ENCODE measurements at places on chromosomes 2 and 18.
A peak's percentile ranks its signal among the peaks of the same experiment; 100 is the strongest.

DNA sequence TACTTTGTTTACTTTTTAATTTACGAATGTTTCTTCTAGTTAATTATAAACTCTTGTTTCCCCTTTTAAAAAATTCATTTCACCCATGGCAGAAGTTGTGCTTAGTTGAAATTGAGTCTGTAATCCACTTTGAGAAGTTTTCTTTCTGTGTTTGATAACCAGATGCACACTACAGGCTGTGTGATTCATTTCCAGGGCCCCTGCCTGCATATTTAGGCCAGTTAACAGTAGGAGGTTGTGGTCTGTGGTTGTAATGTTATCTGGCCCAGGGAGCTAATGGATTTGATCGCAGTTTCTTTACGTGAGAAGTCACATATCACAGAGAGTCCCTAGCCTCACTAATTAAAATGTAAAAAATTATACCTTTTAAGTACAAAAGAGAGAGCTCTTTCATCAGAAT is 3.3 kb downstream of the CDH7 start:
- no peak for DNase-seq

- no peak for DNase-seq
These were observed 126.7 kb downstream of the OLA1 start for GRCh38 chr2:174121612-174122011.

- peak; percentile 33 for DNase-seq
These were observed 107.0 kb upstream of the SLC35G4 start for GRCh38 chr18:11502368-11502767.

- no peak for DNase-seq
These were observed 849.7 kb upstream of the NRXN1 start for GRCh38 chr2:51881673-51882072.

DNA sequence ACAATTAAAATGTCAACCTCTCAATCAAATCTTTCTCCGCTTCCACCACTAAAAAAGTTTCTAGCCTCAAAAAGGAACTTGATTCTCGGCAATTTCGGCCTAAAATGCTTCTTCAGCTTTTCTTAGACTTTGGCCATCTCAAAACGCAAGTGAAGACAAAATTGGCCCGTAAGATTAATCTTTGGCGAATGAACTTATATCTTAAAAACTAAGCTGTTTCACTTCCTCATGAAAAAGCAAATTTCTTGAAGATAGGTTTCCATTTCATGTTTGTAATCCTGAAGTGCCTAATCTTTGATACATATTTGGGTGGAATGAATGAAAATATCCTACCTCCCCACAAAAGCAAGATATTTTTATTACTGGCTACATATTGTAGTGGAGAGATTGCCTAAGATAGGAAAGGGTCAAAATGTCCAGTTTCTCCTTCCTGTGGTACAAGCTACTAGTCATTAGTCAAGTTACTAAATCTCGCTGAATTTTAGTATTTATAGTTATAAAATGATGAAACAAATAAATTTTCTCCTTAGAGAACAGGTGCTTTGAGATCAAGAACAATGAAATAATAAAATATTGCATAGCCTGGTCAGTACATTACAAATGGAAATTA is 85.4 kb upstream of the ZEB2 start:
- no peak for DNase-seq

DNA sequence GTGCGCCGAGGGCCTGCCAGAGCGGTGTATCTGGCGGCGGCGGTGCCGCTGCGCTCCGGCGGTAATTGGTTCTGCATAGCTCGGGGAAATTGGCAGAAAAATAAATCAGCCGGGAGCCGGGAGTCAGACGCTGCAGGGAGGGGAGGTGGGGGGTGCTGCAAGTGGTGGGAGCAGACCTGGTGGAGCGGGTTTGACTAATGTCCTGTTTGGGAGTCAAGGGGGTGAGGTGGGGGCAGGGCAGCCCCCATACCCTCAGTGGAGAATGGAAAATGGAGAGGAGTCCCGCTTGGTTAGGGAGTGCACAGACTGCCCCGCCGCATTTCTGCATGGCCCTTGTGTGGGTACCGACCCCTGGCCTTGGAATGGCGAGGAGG is 107.3 kb downstream of the DYSF start:
- no peak for DNase-seq

GRCh38 chr2:224820283-224820991 is 104.3 kb upstream of the CCDC195 start:
- no peak for DNase-seq

- no peak for DNase-seq
These were observed 264.4 kb downstream of the AFF3 start for GRCh38 chr2:99877963-99878362.

DNA sequence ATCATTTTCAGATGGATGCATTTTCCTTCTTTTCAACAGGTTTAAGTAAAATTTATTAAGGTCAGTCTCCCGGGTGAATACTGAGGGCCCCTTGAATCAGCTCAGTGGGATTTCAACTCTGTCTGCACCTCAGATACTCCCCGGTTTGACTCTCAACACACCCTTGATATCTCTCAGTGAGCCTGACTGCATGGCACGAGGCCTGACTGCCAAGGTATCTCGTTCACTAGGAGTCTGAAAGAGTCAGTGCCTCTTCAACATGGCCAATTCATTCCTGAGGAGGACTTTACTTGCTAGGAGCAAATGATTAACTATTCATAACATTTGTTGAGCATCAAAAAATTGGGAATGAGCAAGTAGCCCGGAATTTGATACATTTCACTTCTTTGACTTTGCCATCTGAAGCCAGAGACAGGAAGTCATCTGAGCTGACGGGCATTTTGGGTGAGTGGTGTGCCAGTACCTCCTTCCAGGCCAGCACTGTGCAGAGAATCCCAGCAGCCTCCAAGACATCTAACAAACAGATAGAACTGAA is 81.0 kb downstream of the VAPA start:
- no peak for DNase-seq

- DNase-seq = peak; percentile 85
These were observed 50.2 kb upstream of the ANKRD44 start for GRCh38 chr2:197360744-197361156.

DNA sequence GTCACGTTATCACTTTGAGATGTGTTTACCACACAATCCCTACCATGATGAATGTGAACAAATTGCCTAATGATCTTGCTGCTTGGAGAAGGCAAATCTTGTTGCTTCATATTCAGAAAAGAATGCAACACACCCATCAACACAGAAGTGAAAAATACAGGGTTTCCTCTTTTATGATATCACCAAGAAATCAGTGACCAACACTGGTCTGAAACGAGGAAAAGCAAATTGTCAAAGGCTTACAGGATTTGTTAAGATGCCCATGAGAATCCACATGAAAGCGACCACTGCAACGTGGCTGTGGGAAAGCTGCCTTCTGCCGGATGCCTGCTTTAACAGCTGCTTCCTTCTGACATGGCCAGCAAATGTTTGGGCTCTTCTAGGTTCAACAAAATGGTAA is 397.6 kb upstream of the LRATD1 start:
- DNase-seq = no peak

DNA sequence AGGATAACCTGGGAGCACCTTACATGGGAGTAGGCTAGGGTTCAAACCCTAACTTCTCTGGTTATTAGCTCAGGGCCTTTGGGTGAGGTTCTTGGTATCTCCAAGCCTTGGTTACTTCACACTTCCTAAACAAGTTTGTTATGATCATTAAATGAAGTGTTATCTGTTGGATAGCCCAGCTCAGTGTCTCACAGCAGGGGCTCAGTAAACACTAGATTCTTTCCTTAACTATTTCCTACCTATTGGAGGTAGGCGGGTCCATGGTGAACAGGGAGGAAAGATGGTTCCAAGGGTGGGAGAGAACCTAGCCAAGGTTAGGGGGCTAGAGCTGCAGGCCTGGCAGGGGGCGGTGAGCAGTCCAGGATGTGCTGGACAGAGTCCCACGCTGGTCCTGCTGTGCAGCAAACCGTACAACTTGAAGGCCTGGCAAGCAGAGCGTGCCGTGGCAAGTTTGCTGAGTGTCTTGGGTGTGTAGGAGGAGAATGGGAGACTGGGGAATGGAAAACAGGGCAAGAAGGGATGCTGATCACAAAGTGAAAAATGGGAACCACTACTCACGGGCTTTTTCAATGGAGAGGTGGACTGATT is 259.1 kb downstream of the PRKCE start:
- no peak for DNase-seq

GRCh38 chr2:112884869-112885505 is 26.0 kb upstream of the IL37 start:
- no peak for DNase-seq

DNA sequence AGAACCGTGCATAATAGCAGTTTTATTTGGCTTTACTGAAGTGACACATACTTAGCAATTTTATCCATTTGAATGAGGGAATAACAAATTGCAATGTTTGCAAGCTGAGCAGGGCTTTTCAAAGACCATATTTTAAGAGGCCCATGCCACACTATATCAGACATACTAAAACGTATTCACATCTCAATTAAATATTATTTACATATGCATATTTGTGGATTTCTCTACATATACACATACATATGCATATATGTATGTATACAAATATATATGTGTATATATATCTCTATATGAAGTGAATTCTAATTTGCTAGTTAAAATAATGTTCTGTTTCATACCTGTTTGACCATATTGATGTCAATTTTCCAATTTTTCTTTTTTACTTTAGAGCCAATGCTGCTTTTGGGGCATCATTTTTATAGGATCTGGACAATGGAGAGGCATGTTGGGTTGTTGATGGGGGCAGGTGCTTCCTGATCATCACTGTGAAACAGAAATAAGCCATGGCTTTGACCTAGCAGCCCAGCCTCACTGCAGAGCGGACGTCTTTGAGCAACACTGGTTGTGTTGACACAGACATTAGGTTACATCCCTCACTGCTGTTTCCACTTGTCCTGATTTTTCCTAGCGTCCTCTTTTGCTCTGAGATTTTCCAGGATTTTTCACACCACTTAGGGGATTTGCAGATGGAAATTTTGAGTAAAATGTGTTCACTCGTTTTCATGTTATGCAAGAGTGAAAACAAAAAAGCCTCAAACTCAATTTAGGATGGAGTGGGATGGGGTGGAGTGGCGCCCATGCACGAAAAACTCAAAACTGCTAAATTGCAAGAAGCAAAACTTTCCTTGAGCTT is 56.9 kb downstream of the RDH14 start:
- no peak for DNase-seq

DNA sequence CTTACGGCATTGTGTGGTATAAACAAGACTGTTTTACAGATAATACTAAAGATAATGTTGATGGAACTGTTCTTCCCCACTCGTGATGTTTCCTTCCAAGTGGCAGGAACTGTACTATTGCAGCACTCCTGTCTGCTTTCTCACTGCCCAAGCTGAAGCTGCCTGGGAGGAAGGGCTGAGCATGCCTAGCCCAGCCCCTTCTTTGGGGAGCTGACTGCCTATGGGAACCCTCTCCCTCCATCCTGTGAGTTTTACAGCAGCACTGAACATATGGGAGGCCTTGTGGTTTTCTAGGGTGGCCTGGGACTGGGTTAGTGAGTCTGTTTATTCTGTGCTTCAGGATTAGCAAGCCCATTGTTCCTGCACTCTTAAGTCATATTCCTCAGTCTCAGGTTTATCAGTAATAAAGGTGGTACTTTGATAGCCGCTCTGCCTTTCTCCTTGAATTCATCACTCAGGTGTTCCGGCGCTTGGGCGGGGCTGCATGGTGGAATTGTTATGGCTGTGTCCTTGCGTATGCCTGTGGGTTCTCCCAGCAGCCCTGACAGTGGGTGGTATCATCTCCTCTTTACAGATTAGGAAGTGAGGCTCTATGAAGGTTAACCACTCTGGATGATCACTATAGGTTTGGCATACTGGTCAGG is 379.7 kb downstream of the PTPRM start:
- peak; percentile 78 for DNase-seq

GRCh38 chr2:146321175-146321574 is 1523.7 kb upstream of the ACVR2A start:
- no peak for DNase-seq

DNA sequence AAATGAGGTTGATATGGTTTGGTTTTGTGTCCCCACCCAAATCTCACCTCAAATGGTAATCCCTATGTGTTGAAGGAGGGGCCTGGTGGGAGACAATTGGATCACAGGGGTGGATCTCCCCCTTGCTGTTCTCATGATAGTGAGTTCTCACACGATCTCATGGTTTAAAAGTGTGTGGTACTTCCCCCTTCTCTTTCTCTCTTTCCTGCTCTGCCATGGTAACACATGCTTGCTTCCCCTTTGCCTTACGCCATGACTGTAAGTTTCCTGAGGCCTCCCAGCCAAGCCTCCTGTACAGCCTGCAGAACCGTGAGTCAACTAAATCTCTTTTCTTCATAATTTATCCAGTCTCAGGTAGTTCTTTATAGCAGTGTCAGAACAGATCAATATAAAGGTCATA is 24.7 kb upstream of the FAM124B start:
- DNase-seq = no peak

GRCh38 chr2:105784589-105784988 is 39.9 kb downstream of the NCK2 start:
- DNase-seq = no peak

DNA sequence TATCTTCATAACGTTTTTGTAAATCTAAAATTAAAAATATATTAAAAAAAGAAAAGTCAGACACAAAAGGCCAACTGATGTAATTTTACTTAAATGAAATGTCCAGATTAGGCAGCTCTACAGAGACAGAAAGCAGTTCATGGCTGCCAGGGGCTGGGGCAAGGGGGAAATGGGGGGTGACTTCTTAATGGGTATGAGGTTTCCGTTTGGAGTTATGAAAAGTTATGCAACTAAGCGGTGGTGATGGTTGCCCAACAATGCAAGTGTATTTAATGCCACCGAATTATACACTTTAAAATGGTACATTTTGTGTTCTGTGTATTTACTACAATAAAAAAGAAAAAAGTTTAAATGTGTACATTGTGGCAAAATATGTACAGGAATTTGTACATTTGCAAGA is 70.2 kb upstream of the TEX51 start:
- DNase-seq = no peak

GRCh38 chr2:46259777-46260168 is 37.4 kb upstream of the EPAS1 start:
- no peak for DNase-seq

DNA sequence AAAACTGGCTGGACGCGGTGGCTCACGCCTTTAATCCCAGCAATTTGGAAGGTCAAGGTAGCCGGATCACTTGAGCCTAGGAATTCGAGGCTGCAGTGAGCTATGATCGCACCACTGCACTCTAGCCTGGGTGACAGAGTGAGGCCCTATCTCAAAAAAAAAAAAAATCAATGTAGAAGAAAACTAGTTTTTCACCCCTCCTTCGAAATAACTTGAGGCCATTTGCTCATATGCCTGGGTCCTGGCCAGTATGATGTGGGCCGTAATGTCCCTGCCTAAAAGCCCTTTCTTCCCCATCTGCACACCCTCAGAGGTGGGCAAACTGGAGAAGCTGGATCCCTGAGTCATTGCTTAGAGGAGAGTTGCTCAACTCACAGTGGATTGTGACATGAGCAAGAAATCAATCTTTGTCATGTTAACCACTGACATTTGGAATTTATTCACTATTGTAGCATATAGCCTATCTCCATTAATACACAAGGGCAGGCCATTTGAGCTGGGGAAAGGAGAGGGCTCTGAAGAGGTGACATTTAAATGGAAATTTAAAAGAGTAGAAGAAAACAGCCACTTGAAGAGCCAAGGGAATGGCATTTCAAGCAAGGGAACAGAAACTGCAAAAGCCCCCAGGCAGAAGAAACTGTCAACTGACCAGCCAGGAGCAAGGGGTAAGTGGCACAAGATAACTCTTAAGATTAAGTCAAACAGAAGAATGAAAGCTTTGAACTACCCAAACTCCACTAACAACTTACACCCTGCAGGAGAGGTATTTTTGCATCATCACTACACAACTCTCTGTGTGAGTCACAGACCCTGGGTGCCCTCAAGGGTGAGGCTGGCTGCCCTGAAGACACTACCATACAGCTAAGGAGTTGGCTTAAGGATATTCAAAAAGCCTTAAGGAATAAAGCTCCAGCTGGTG is 7.6 kb upstream of the METTL21A start:
- peak; percentile 42 for DNase-seq

GRCh38 chr18:36340246-36340645 is 42.7 kb downstream of the FHOD3 start:
- DNase-seq = no peak
